ENCODE measurements at places on chromosomes 7 and 10.
A peak's percentile ranks its signal among the peaks of the same experiment; 100 is the strongest.

DNA sequence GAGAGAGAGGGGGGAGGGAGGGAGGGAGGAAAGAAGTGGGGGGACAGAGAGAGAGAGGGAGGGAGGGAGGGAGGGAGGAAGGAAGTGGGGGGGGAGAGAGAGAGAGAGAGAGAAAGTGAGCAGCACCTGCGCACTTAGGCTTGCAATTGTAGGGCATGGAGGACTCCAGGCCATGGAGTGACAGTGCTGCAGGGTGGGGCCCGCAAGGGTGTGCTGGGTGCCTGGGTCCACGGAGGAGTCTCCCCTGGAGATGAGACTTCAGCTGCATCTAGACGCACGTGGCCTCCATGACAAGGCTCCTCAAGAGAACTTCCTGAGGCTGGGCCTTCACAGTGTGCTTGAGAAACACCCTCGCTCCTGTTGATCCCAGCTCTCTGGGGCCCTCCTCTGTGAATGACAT is 44.5 kb downstream of the CLRN3 start:
- no peak for DNase-seq

DNA sequence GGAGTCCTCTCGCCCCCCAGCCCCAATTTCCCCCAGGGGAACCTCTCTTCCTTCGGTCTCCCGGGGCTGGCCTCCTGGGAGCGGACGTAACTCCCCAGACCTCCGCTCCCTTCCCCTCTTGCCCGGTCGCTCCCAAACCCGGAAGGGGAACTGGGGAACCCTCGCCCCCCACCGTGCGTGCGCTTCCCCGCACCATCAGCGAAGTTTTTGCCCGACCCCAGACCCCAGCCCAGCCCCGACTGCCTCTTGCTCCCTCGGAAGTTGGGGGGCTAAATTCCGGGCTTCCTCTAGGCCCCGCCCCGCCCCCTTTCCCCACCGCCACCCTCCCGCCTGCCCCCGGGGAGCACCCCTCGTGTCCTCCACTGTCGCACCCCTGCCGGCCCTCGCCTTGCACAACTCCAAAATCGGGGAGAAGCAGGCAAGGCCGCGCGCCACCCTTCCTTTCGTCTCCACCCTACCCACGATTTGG is 436 bp downstream of the GNB2 start:
- DNase-seq = peak; percentile 80

DNA sequence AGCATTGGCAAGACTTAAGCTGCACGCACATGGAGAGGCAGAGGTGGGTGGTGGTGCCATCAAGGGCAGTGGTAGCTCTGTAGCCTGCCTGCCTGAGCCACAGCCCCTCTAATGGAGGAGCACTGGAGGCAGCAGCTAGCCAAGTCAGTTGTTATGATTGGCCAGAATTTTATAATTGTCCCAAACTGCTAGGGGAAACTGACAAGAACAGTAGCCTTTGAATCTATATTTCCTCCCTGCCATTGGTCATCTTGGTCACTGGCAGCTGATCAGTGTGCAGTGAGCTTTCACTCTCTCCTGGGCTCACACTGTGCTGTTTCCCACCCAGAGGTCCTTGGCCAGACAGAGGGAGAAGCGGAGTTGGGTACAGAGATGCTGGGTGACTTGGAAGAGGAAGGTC is 9.6 kb upstream of the ZNF783 start:
- DNase-seq = no peak

- peak; percentile 53 for DNase-seq
Observed at GRCh38 chr7:25951414-25952260, 200.4 kb upstream of the NFE2L3 start.

GRCh38 chr7:86706406-86706805 is 62.7 kb downstream of the GRM3 start:
- no peak for DNase-seq

- DNase-seq = no peak
Observed at GRCh38 chr10:1932692-1933094, 195.4 kb upstream of the ADARB2 start.

- no peak for DNase-seq
Observed at GRCh38 chr7:52764492-52765169, 270.8 kb upstream of the POM121L12 start.

DNA sequence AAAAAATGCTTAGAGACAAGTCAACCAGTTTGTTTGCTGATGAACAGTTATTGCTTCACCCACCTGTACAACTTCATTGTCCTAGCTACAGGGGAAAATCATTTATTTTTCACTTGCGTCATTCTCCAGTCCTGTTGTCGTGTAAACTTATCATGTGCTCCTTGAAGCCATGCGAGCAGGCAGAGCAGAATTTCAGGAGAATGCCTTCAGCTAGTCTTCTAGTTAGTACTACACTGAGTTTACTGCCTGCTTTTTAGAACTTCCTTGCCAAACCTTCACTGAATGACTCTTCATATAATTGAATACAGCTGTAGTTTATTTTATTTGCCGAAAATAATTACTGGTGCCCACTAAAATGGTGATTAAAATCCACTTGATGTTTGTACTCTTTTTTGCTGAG is 15.6 kb downstream of the RPA3 start:
- DNase-seq = no peak

DNA sequence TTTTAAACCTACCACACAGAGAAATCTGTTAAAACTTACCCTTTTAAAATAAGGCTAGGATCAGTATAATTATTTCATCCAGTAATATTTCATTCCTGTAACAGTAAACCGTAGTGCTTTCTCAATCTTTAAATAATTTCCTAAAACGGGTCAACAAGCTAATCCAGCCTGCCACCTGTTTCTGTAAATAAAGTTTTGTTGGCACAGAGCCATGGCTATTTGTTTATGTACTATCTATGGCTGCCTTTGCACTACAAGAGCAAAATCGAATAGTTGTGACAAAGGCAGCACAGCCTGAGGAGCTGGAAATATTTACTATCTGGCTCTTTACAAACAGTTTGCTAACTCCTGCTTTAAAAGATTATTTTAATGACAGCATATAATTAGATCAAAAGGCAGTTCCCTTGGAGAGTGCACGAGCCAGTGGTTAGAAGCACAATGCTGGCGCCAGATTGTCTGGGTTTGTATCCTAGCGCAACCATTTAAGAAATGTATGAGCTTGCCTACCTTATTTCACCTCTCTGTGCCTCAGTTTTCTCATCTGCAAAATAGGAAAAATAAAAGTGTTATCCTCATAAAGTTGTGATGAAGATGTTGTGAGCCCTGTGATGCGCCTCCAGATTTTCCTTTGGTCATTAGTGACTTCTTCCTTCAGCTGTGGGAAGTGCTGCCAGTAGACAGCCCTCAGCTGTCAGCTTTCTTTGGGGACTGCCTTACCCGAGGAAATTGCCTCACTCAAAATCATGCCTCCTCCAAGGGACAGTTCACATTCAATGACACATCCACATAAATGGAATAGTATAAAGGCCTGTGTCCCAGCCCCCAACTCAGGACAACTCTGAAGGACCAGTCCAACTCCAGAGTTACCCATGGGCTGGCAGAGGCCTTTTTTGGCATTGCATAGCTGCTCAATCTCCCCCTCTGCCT is 11.8 kb upstream of the MIOS start:
- DNase-seq = no peak

GRCh38 chr10:79376078-79376628 is 28.9 kb downstream of the PPIF start:
- no peak for DNase-seq

DNA sequence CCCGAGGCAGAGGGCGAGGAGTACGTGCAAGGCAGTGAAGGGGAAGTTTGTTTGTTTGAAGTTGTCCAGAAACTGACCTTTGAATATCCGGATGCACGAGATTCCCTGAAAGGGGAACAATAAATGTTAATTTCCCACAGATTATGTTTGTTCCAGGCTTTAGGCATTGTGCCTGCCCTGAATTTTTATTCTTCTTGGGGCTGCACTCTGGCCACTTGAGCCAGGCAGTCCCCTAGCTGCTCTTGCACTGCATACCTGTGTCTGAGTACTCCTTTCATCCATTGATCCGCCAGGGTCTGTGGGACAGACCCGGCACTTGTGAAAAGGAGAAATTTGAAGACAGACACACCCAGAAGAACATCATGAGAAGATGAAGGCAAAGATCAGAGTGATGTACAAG is 343.5 kb upstream of the FOXK1 start:
- no peak for DNase-seq

DNA sequence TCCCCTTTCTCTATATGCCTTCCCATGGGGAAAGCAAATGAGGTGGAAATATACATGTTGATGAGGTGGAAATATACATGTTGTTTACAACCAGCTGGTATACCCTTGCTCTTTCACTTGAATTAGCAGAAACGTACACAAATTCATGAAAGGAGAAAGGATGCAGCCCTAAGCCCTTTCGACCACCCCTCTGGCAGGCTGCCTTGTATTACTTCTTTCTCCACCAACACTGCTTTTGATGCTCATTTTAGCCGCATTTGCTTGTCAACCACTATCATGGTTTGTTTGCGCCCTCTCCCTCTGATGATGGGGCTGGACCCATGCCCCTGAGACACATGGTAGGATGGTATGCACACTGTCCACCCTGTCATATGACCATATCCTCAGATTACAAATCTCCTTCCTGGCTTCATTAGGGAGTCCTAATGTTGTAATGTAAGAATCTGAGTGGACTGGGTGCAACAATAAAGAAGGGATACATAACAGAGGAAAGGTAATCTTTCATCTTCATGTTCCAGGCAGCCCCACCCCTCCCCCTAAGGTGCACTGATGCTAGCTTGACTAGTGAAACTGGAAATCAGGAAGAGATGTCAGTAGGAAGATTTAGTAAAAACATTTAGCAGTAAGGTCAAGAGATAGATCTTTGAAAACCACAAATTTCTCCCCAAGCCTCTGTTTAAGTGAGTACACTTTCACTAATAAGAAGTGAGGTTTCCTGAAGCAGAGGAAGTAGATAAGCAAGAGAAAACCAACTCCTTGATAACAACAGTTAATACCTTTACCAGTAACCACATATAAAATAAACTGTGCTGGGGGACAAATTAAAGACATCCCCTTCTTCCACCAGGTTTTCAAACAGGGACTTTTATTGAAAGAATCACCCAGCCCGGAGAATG is 536.8 kb upstream of the NRP1 start:
- no peak for DNase-seq

GRCh38 chr10:90418869-90419652 is 438.8 kb downstream of the HTR7 start:
- no peak for DNase-seq

GRCh38 chr10:47176206-47176902 is 123.6 kb upstream of the GDF10 start:
- DNase-seq = no peak

DNA sequence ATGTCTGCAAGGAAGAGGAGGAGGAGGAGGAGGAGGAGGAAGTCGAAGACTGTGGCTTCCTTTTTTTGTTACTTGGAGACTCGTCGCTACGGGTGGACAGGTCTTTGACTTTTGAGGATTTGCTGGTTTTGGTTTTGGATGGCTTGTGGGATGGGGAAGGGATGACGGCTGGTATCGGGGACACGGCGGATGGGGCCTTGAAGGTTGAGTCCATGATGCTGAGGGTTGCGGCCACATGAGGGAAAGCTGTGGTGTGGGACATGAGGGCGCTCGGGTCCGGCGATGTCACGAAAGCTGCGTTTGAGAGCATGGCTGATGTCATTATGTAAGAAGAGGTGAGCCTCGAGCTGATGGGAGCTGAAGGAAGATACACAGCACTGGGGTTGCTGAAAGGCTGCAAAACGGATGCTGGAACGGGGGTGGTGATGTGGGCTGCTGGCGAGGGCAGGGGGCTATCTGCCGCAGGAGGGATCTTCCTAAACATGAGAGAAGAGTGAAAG is 33.1 kb upstream of the EFCAB10 start:
- no peak for DNase-seq

- no peak for DNase-seq
Observed at GRCh38 chr10:75209086-75209920, 1.3 kb upstream of the VDAC2 start.

DNA sequence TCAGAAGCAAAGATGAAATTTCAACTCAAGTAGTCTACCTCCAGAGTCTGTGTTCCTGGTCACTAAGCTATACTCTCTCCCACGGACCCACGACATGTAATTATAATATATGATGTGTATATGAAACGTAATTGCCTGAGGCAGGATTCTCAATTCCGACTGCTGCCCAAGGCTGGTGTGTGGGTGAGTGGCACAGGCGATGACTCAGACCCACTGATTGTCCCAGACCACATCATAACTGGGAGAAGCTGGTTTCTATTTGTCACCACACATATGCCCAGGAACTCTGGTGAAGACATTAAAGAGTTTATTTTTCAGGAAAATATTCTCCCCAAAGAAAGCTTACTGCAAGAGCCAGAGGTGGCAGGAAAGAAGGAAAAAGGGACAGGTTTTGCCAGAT is 219.3 kb downstream of the JAZF1 start:
- no peak for DNase-seq

DNA sequence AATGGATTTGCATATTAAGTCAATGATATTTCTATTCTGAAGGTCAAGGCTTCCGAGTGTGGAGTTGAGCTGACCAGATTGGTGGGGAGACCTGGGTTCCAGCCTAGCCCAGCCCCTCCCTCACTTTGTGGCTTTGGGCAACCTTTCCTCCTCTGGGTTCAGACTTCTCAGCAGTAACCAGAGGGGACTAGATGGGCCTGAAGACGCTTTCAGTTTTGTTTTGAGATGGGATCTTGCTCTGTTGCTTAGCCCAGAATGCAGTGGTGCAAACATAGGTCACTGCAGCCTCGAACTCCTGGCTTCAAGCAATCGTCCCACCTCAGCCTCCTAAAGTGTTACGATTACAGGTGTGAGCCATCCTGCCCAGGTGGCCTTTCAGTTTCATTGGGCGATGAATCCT is 68.1 kb upstream of the LEP start:
- no peak for DNase-seq

DNA sequence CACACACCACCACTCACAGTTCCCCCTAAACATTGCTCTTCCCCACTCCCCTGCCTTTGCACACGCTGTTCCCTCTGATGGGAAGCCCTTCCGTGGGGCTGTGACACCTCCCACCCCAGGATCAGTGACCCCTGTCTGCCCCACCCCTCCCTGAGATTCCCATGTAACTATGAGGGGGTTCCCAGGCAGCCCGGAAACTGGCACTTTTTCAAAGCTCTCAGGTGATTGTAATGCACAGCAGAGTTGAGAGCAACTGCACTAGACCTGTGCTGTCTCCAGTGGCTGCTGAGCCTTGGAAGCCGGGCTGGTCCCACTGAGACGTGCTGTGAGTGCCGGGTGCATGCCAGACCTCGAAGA is 29.8 kb downstream of the GPRIN2 start:
- DNase-seq = peak; percentile 67

GRCh38 chr10:43921881-43922280 is 273.2 kb upstream of the ZNF32 start:
- no peak for DNase-seq

GRCh38 chr7:120997882-120998474 is 9.5 kb downstream of the CPED1 start:
- no peak for DNase-seq

GRCh38 chr7:131000873-131001272 is 266.9 kb upstream of the KLF14 start:
- DNase-seq = no peak

- DNase-seq = no peak
Observed at GRCh38 chr10:44879531-44879899, 31.6 kb upstream of the TMEM72 start.

Measured in H7 (cell line).